Ovary (tissue), 10 donors: ENCODE measurements at places on chromosomes 6 and 20. TPM values are rescaled to one million over a fixed set of nuclear protein-coding genes. Genes with fewer than 3 reads are reported as not detected.
A peak's percentile ranks its signal among the peaks of the same experiment; 100 is the strongest.

DNA sequence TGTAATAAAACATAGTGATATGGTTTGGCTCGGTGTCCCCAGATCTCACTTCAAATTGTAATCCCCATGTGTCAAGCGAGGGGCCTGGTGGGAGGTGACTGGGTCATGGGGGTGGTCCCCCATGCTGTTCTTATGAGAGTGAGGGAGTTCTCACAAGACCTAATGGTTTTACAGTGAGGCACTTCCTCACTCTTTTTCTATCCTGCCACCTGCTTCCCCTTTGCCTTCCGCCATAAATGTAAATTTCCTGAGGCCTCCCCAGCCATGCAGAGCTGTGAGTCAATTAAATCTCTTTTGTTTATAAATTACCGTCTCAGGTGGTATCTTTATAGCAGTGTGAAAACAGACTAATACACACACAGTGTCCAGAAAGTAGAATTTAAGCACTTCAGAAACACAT lies 78.5 kb downstream of the REPS1 start:
- no peak for DNase-seq

DNA sequence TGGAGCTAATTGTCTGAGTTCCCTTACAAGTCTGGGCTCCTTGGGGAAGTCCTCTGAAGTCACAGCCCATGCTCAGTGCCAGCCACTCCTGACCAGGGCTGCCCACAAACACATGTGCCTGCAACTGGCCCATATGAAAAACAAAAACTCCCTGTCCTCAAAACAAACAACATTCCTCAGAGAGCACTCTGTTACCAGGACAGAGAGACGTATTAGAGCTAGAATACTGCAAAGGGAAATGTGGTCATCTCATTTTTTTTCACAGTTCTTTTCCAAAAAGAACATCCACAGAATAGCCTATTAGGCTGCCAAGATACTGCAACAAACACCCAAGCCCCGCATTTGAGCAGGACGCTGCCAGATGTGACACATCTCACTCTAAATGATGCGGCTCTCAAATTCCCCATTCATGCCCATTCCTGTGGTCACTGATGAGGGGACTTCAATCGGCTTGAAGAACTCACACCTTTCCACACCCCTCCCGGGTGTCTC lies 71.1 kb downstream of the SLC22A23 start:
- DNase-seq: no peak

DNA sequence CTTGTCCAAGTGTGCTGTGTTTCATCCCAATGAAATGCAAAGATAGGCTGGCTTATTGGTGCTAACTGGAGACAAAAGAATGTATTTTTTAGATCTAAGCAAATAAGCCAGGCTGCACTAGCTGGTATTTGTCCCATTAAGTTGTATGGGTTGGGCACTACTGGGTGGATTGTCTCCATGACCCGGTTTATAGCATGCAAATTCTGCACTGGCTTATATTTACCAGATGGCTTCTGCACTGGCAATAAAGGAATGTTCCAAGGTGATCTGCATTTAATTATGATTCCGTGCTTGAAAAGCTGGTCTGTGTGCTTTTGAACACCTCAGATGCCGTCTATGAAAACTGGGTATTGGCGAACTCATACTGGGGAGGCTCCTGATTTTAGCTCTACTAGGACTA lies 61.4 kb upstream of the MOCS1 start:
- DNase-seq: no peak

- no peak for DNase-seq
These were observed 329.6 kb downstream of the GRIK2 start for GRCh38 chr6:101722991-101723579.

GRCh38 chr6:48754641-48755040 lies 643.6 kb upstream of the PTCHD4 start:
- no peak for DNase-seq

DNA sequence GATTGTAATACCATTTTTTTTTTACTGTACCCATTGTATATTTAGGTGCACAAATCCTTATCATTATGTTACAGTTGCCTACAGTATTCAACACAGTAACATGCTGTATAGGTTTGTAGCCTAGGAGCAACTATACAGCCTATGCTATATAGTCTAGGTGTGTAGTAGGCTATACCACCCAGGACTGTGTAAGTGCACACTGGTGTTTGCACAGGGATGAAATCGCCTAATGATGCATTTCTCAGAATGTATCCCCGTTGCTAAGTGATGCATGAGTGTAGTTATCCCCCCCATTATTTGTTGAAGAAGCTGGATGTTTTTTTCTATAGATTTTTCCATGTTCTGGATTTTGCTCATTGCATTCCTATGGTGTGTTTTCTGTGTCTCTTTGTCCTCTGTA lies 12.9 kb downstream of the RALY start:
- DNase-seq: no peak

DNA sequence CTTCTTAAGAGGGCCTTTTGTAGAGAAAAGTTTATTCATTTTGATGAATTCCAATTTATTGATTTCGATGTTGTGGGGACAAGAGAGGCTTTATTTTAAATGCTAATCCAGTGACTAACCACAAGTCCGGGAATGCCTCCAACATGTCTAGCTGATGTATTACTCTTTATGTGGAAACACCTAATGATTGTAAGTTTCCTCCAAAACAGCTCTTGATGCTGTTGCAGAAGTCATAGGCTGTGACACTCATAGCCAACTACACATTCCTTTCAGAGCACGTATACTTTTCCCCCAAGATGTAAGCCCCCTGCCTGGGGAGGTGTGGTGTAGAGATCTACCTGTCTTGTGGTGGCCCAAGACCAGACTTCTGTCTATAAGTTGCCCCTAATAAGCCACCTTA lies 61.3 kb upstream of the RNF24 start:
- no peak for DNase-seq

- DNase-seq: peak; percentile 28
These were observed 12.2 kb downstream of the BACH2 start for GRCh38 chr6:90284236-90285041.

NOTCH4 gene
- 7.4 TPM for total RNA-seq

SAPCD1 gene
- total RNA-seq: 0.94 TPM

OPRM1 gene
- total RNA-seq: not detected

SCUBE3 gene
- 0.18 TPM for total RNA-seq

GRCh38 chr6:153208706-153209105 lies 77.6 kb upstream of the RGS17 start:
- no peak for DNase-seq

GRCh38 chr20:55540013-55540412 lies 465.3 kb downstream of the CBLN4 start:
- no peak for DNase-seq

DNA sequence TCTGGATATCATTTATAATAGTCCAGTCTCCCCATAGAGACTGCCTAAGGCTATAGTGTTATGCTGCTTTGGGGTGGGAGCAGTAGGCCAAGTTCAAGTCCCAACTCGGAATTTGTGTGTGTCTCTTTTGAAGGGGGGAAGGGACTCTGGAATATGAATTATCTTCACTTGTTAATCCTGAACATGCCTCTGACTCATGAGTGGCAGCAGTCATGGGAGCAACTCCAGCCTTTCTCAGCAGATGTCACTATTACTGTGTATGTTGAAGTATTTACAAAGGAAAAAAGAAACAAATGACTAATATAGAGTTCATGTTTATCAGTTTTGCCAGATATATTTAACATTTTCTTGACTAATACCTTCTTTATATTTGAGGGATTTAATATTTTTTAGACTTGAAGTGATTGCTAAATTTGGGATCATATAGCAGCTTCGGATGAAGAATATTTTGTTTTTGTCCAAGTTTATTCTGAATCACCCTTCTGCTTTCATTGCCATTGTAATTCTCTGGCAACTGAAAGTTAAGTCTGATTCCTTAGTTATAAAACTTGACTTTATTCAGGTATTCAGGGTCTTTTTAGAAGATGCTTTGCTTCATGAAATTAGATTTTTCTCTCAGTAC lies 23.4 kb downstream of the FAM217A start:
- no peak for DNase-seq

DNA sequence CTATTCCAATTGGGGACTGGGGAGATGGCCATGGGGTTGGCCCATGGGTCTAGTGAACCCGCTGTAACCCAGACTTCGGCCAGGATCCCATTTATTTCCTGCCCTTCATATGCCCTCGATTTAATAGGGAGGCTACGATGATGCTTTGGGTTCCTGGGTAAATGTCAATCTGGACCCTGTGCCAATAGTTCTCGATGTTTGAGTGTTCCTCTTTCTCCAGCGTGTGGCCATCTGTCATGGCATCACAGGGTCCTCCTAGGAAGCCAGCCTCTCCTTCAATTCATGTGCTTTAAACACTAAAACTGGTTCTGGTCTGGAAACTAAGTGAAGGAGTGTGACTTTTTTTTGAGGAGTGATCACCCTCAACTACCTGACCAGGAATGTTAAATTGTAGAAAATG lies 28.7 kb upstream of the ELMO2 start:
- DNase-seq: no peak

GRCh38 chr6:53664623-53665022 lies 933 bp downstream of the KLHL31 start:
- DNase-seq: no peak

- no peak for DNase-seq
These were observed 60.0 kb downstream of the CNKSR3 start for GRCh38 chr6:154450498-154450897.

GRCh38 chr6:115221198-115221597 lies 839.5 kb downstream of the FRK start:
- DNase-seq: no peak

DNA sequence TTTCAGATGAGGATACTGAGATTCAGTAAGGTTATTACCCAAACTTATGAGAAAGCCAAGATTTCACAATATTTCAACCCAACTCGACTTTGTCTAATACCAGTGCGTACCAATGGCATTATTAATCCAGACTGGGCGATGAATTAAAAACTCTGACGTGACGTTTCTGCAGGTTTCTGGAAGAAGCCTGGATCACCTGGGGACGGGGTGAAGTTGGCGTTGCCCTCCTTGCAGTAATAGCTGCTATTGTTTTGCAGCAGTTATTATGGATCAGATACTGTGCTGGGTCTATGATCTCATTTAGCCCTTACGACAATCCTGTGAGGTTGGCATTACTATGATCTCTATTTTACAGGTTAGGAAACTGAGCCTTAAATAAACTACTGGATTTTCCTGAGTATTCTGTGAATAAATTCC lies 569 bp upstream of the CDC5L start:
- DNase-seq: peak; percentile 26

C20orf202 gene
- total RNA-seq: not detected

DNA sequence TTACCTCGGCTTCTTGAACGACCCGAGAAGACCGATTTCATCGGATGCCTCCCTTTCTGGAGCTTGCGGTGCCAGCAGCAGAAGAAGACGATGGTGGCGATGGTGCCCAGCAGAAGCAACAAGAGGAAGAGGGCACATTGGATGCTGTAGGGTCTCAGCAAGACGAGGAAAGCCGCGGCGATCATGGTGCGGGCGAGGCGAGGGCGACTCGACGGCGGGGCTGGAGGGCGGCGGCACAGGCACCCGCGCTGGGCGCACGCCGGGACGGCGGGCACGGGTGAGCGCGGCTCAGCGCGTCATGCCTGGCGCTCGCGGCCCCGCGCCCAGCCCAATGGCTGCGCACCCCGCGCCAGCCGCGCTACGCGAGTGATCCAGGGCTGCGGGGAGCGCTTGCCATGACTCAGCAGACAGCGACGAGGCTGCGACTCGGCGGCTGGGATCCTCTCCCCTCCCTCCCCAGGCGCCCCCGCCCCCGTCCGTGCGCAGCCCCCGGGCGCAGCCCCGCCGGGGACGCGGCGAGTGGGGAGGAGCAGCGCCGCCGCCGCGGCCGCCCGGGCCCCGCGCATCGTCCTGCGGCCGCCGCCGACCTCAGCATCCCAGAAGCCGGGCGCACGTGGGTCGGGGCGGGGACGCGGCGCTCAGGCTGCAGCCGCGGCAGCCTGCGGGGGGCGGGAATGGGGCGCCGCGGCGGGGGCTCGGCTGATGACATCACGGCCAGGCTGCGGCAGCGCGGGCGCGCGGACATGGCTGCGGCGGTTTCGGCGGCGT lies at the start of gene BEND6:
Gene BEND6, plus strand, starts transcription at position 705 of the 768 bp plus-strand sequence. CDS start 26,704 bp downstream, outside the sequence.
- DNase-seq: peak; percentile 64

TLDC2 gene
- 0.92 TPM for total RNA-seq

DNA sequence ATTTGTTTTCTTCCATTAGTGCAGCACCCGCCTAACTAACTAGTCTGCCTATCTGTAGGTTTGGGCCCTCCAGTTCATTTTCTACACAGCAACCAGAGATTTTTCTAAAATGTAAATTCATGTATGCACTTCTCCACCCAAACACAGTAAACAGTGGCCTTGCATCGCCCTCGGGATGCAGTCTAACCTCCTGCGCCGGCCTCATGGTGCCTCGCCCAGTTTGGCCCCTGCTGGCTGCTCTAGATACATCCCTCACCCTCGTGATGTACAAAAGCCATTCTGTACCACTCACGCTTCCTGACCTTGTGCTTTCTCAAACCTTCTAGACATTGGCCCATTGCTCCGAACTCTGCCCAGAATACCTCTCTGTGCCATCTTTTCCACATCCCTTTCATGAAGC lies 53.8 kb upstream of the VSTM2L start:
- no peak for DNase-seq

DNA sequence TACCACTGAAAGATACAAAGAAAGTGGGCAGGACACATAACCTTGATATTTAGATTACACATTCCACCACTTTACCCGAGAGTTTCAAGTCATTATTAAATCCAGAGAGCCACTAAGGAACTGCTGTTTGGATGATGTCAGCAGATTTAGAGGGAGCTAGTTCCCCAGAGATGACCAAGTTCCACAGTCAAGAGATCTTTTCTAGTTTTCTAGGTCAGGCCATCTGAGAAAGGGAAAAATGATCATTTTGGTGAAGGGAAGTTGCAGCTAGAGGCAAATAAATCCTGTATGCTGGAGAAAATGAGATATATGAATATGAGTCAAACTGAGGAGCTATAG lies 147.8 kb downstream of the HS3ST5 start:
- no peak for DNase-seq

DNA sequence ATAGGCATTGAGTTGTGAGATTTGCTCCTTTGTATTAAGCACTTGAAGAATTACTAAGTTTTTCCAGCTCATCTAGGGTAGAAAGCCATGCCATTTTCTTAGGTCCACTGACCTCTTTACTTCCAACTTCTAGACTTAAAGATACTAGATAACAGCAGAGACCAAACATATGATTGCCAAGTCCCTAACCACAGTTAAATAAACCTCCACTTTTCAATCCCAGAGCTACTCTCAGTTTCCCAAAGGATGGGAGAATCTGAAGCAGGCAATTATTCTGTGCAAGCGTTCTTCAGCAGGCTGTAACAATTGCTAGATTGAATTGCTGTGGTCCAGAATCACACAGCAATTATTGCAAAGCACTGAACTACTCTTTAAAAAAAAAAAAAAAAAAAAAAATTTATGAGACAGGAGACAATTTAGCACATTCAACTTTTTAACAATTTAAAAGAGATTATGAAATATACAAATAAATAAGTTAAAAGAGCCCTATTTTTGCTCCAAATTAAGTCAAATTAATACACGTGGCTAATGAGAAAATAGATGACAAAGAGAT lies 104.0 kb upstream of the PRSS16 start:
- no peak for DNase-seq

GRCh38 chr6:11008821-11009220 lies 35.3 kb downstream of the ELOVL2 start:
- DNase-seq: no peak

- no peak for DNase-seq
These were observed 768 bp upstream of the FYN start for GRCh38 chr6:111874025-111874415.

- DNase-seq: no peak
These were observed 23.7 kb downstream of the NCOA7 start for GRCh38 chr6:125814481-125814880.

GRCh38 chr6:83127976-83128375 lies 60.5 kb downstream of the DOP1A start:
- DNase-seq: no peak

- DNase-seq: no peak
These were observed 311.1 kb upstream of the RNF24 start for GRCh38 chr20:4326195-4327065.

- no peak for DNase-seq
These were observed 51.9 kb downstream of the B4GALT5 start for GRCh38 chr20:49661560-49662329.
